ENCODE measurements at places on chromosomes 16 and 17.

- no peak for DNase-seq
Observed at GRCh38 chr16:76705892-76706291, 428.7 kb downstream of the CNTNAP4 start.

DNA sequence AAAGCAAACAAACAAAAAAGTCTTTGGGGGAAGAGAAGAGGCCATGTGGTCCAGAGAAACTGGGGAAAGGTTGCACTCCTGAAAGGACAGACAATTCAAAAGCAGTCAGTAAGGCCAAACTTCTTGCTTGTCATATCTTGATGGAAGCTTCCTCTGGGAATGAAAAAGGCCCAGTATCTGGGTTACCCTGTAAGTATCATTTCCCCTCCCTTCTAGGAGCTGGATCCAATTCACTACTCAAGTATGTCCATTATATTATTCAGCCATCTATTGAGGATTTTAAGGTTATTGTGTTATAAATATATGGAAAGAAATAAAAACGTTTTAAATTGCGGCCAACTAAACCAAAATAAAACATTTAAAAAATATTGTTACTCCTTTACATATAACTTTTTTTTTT lies 26.0 kb upstream of the MON1B start:
- no peak for DNase-seq

DNA sequence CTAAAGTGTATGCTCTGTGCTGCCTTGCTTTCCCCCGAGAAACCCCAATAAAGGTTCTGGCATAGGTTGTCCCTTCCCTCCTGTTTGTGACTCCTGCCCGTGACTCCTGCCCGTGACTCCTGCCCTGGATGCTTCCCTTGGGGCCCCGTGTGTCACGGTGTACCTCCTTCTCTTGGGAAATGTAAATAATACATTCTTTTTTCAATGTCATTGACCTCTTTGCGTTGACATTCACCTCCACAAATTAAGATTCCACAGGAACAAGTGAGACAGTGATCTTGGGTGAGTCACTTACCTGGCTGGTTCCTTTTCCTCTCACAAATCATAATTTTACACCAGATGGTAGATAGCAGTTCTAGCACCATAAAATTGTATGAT lies 632 bp downstream of the CCL15 start:
- DNase-seq: no peak

DNA sequence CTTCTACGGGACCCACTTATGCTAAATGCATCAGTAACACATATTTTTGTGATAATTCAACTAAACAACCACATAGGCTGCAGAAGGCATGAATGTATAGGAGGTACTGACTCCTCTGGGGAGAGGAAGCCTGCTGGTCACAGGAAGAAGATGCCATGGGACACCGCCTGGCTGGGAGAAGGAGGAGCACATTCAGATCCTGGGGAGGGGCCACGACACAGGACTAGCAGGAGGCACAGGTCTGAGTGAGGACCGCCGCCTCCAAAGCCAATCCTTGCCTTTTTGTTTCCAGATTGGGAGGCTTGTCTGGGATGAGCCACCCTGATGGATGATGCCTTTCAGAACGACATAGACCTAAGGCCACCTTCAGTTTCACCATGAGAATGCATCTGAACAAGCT lies 34.6 kb downstream of the MBTPS1 start:
- no peak for DNase-seq
